NCI-H82 (cell line): ENCODE measurements at places on chromosomes 6 and 20.

DNA sequence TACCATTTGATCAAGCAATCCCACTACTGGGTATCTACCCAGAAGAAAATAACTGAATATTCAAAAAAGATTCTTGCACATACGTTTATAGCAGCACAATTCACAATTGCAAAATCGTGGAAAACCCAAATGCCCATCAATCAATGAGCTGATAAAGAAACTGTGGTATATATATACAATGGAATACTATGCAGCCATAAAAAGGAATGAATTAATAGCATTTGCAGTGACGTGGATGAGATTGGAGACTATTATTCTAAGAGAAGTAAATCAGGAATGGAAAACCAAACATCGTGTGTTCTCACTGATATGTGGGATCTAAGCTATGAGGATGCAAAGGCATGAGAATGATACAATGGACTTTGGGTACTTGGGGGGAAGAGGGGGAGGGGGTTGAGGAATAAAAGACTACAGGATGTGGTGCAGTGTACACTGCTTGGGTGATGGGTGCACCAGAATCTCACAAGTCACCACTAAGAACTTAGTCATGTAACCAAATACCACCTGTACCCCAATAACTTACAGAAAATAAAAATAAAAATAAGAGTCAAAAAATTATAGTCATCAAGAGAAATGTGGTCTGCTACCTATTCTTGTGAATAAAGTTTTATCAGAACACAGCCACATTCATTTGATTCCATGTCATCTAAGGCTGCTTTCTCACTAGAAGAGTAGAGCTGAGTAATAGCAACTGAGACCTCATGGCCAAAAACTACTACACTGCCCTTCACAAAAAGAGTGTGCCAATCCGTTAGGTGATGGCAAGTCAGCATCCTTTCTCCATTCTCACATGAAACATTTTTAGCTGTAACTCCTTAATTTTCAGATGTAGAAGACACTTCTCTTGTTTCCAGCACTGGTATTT lies 8.7 kb upstream of the HUS1B start:
- no peak for DNase-seq

DNA sequence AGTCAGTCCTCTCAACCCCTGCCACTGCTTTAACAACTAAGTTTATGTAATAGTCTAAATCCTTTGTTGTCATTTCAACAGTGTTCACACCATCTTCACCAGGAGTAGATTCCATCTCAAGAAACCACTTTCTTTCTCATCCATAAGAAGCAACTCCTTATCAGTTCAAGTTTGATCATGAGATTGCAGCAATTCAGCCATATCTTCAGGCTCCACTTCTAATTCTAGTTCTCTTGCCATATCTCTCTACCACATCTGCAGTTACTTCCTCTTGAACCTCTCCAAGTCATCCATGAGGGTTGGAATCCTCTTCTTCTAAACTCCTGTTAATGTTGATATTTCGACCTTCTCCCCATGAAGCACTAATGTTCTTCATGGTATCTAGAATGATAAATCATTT lies 57.9 kb upstream of the FOXO3 start:
- DNase-seq = no peak

DNA sequence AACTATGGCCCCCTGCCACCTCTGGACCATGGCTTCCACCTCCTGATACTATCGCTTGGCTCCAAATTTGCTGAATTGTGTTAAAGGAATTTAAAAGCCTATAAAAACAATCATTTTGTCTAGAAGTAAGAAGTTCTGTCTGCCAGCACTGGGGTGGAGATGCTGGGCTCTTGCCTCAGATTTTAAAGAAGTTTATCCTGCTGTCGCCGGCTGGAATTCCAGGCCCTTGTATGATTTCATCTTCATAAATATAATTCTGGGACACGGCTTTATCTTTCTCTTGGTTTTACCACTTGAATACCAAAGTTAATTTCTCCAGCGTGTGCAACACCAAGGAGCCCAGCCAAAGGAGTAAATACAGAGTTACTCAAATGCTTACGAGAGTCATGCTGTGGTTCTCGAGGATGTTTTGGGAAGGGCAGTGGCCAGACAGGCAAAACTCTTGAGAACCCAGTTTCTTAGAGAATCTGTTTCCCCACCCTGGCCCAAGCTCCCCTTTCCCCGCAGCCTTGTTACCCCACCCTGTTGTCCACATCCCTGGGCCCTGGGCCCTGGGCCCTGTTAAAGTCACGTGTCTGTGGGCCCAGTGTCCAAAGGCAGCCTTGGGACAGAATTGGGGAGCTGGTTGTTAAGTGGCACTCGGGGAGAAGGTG lies 31.9 kb downstream of the C6orf89 start:
- DNase-seq = no peak

GRCh38 chr20:34237942-34238341 lies 3.3 kb upstream of the ASIP start:
- DNase-seq = no peak

- DNase-seq = no peak
Observed at GRCh38 chr6:5173810-5174209, 86.9 kb downstream of the LYRM4 start.

DNA sequence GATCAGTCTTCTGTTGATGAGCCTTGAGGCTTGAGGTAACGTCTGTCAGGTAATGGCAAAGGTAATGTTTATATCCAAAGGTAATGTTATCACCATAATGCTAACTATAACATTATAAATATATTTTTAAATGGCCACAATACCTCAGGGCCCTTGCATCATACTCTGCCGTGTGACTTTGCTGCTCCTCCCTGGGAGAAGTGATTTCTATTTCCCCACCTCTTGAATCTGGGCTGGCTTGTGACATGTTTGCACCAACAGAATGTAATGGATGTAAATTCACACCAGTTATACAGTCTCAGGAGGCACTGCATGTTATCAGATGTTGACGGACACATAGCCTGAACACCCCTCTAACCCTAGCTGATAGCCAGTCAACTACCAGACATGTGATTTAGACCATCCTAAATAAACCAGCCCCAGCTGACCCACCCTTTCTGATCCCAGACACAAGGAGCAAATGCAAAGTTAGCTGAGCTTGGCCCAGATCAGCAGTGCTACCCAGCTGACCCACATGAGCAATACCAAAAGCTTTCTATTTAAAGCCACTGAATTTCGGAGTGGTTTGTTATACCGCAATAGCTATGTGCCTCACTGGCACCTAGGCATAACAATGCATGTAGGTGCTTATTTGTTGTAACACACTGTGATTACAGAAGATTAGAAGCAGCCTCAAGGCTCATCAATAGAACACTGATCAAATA lies 93.8 kb upstream of the SIRPA start:
- DNase-seq = no peak

GRCh38 chr6:108760126-108761050 lies 87.8 kb upstream of the ARMC2 start:
- DNase-seq = peak; percentile 46

- no peak for DNase-seq
Observed at GRCh38 chr6:41784581-41785171, 2.8 kb upstream of the TOMM6 start.

DNA sequence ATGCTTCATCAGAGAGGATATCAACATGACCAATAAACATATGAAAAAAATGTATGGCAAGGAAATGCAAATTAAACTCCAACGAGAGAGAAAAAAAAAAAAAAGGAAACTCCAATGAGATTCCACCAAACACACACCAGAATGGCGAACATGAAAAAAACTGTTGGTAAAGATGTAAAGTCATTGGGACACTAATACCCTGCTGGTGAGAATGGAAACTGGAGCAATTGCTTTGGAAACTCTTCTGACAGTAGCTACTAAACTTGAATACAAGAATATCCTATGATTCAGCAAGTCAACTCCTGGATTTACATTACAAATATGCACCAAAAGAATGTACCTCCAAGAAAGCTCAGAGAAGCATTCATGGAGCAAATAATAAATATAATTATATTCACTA lies 260.7 kb upstream of the ECI2 start:
- DNase-seq = no peak

- DNase-seq = no peak
Observed at GRCh38 chr6:153073841-153074240, 57.2 kb downstream of the RGS17 start.

DNA sequence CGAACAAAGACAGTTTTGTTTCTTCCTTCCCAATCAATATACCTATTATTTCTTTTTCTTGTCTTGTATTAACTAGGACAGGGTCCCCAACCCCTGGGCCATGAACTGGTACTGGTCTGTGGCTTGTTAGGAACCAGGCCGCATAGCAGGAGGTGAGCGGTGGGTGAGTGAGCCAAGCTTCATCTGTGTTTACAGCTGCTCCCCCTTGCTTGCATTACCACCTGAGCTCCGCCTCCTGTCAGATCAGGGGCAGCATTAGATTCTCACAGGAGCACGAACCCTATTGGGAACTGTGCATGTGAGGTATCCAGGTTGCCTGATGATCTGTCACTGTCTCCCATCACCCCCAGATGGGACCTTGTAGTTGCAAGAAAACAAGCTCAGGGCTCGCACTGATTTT lies 151.9 kb downstream of the CDKAL1 start:
- DNase-seq = peak; percentile 99

DNA sequence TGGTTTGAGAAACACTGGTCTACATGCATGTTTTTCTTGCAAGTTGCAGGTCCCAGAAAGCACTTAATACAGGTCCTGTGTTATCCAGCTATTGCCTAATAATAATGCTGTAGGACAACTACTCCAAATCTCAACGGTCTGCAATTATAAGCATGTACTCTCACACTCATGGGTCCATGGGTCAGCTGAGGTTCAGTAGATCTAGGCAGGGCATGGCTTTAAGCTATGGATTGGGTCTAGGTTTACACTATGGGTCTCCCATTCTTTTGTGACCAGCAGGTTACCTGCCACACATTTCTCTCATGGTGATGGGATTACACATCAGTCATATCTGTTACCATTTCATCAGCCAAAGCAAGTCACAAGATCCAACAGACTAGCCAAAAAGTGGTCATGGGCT lies 13.9 kb downstream of the ISM1 start:
- no peak for DNase-seq

- no peak for DNase-seq
Observed at GRCh38 chr6:77844822-77845221, 192.0 kb downstream of the MEI4 start.

DNA sequence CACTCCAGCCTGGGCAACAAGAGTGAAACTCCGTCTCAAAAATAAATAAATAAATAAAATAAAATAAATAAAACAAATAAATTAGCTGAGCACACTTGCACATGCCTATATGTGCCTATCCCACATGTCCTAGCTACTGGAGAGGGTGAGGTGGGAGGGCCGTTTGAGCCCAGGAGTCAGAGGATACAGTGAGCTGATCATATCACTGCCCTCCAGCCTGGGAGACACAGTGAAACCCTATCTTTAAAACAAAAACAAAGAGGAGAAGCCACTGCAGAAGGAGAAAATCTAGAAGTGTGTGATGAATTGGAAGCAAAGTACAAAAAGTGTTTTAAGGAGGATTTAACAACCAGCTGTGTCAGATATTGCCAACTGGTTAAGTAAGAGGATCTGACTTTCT lies 728.4 kb downstream of the PTPRT start:
- peak; percentile 46 for DNase-seq

- no peak for DNase-seq
Observed at GRCh38 chr6:155383913-155384312, 69.6 kb upstream of the TFB1M start.

GRCh38 chr20:46215913-46216707 lies 92.2 kb downstream of the CDH22 start:
- DNase-seq = peak; percentile 79

- DNase-seq = no peak
Observed at GRCh38 chr20:771741-772464, 3.6 kb upstream of the SLC52A3 start.

DNA sequence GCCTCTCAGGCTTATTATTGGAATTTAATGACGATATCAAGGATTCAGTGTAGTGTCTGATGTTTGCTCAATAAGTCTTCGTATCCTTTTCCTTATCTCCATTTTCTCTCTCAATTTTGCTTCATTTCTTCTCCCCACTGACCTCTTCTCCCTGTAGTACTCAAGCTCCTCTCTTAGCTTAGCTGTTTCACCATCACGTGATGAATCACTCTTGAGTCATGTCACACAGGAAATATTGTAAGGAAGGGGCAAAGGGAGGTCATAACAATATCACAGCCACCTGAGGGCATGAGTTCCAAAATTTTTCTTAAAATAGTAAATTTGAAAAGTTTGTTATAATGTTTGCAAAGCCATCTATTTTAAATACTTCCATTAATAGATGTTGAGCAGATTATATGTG lies 392.2 kb upstream of the MARCKS start:
- DNase-seq = no peak

GRCh38 chr6:30705620-30706019 lies 11.5 kb downstream of the MDC1 start:
- DNase-seq = no peak

DNA sequence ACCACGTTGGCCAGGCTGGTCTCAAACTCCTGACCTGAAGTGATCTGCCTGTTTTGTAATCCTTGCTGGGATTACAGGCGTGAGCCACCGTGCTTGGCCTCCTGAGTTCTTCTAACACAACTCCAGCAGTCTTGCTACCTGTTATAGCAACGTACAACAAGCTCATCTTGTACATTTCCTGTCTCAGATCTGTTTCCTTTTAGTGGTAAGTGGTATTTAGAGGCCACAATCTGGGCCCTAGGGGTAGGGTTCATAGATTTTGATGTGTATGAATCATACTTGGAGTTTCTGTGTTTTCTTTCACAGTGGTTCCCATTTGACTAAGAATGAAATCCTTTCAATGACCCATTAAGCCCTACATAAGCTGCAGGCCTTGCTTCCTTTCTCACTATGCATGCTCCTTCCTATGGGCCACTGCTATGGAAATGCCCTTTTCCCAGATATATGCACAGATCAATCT lies 27.1 kb upstream of the SYNCRIP start:
- DNase-seq = peak; percentile 47

DNA sequence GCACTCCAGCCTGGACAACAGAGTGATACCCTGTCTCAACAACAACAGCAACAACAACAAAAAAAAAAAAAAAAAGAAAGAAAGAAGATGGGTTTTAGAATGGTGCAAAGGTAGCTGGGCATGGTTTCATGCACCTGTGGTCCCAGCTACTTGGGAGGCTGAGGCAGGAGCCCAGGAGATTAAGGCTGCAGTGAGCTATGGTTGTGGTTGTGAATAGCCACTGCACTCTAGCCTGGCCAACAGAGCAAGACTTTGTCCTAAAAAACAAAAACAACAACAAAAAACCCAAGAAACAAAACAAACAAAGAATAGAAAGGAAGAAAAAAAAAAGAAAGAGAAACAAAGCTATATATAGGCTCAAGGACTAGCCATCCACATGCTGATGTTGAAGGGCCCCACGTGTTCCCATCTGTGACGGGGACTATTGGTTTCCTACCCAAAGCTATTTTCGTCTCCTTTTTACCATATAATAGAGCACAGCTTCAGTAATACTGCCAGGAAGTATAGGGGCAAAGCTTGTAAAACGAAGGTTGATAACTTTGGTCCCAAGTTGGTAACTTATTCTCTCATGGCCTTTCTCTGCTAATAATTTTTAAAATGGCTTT lies 7.9 kb upstream of the EEF1E1 start:
- DNase-seq = no peak

DNA sequence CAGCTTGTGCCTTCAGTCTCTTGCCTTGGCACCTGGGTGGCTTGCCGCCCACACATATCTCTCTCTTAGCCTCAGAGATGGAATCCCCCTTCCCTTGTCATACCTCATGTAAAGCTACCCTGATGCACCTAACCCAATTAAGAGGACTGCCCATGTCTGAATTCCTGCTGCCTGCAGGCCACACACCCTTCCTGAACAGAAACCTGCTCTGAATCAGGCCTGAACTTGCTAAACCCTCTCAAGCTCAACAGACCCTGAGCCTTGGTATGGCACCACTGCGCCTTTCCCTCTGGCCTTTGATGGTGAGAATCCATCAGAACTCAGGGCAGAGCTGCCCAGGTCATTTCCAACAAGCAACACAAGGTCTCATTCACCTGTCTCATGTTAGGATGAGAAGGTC lies 5.2 kb downstream of the RAET1G start:
- no peak for DNase-seq

GRCh38 chr6:46996860-46997641 lies 45.1 kb downstream of the ADGRF1 start:
- DNase-seq = no peak
